ENCODE measurements at places on chromosomes 5 and 9. TPM values are rescaled to one million over a fixed set of nuclear protein-coding genes. Genes with fewer than 3 reads are reported as not detected.
A peak's percentile ranks its signal among the peaks of the same experiment; 100 is the strongest.

DNA sequence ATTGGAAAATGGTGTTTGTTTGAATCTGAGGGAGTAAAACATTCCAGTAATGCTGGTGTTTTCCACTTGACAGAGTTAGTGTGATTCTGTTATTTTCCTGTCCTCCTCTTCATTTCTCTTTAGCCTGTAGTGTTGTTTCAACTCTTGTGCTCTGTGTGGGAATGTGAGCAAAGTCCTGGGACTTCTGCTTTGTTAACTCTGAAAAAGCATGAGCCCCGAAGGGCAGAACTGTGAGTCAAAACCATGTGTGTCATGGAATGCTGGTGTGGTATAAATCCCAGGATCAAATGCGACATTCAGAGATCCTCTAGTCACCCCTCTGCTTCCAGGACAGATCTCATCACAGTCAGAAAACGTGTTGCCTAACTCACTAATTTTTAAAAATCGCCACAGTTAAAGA, 8.9 kb downstream of the F2R start:
- no peak for DNase-seq
- H3K4me3 ChIP-seq, result no peak overlapping the region
- no peaks in the 10 kb centered on the region for H3K27me3 ChIP-seq
- H3K36me3 ChIP-seq, result no peaks in the 10 kb centered on the region
- H3K27ac ChIP-seq, result no peak overlapping the region

The BTNL9 gene
- total RNA-seq, result 11.7 TPM

The GRM6 gene
- not detected for total RNA-seq

- H3K4me3 ChIP-seq, result no peak overlapping the region
- DNase-seq, result no peak
- H3K4me1 ChIP-seq, result no peaks in the 10 kb centered on the region
- no peaks in the 10 kb centered on the region for H3K27me3 ChIP-seq
- H3K36me3 ChIP-seq, result peaks cover 32% of the 10 kb centered on the region
Measured at GRCh38 chr9:86020731-86021130, 78.6 kb downstream of the GOLM1 start.

DNA sequence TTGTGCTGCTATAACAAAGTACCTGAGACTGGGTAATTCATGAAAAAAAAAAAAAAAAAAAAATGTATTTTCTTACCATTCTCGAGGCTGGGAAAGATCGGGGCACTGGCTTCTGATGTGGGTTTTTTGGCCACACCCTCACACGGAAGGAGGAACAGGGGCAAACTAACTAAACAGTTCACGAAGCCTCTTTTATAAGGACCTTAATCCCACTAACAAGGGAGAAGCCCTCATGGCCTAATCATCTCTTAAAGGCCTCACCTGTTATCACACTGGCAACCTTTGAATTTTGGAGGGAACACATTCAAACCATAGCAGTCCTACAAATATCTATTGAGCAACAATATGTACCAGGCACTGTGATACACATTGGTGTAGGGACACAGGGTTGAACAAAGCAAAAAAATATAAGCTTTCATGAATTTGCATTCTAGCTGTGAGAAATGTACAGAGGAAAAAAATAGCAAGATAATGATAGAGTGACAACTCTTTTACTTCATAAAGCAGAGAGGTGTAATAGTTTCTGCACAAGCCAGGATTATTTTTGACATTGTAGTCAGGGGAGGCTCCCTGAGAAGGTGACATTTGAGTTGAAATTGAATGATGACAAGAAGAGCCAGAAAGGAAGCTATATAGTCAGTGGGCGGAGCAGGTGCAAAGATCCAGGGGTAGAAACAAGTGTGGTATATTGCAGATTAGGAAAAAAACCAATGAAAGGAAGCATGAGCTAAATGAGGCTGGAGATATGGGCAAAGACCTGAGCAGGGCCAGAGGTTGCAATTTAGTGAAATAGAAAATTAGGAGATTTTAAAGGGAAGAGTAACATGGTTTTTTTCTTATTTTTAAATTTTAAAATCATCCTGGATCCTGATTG, 68.1 kb upstream of the GRAMD2B start:
- H3K27me3 ChIP-seq, result no peaks in the 10 kb centered on the region
- no peaks in the 10 kb centered on the region for H3K36me3 ChIP-seq
- H3K27ac ChIP-seq, result peak overlapping the region; percentile 62
- peaks cover 32% of the 10 kb centered on the region for H3K4me1 ChIP-seq
- peak overlapping the region; percentile 44 for H3K4me3 ChIP-seq
- no peak for DNase-seq
